ENCODE measurements at places on chromosomes 5 and 9.
A peak's percentile ranks its signal among the peaks of the same experiment; 100 is the strongest.

GRCh38 chr5:129661366-129662035, 86.4 kb upstream of the MINAR2 start:
- no peak for DNase-seq

GRCh38 chr5:75553358-75553757, 41.7 kb downstream of the POLK start:
- no peak for DNase-seq

DNA sequence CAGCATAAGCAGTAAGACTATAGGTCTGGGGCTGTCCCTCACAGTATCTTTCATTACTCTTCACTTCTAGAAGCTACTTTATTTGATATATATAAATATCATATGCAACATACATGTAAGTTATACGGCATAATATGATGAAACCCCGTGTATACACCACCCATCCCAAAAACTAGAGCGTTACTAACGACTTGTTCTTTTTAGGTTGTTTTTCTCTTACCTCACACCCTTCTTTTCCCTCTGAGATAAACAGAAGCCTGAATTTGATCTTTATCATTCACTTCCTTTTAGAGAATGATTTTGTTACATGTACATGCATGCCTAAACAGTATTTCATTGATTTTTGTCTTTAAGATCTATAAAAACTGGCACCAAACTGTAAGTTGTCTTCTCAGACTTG, 3.7 kb downstream of the TRMO start:
- no peak for DNase-seq

DNA sequence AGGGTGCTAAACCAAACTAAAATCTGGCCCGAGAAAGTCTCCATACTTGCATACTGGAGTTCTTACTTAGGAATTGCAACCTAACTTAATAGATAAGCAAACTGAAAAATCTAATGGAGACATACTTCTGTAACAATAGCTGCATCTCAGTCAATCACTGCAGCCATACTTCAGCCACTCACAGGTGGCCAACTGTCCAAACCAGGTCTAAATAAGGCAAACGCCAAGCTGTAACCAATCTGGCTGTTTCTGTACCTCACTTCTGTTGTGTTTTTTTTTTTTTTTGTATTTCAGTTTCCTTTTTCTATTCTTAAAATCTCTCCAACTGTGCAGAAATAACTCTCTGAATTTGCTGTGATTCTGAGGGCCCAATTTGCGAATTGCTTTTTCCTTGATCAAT, 4.4 kb upstream of the NDUFB6 start:
- DNase-seq = no peak

DNA sequence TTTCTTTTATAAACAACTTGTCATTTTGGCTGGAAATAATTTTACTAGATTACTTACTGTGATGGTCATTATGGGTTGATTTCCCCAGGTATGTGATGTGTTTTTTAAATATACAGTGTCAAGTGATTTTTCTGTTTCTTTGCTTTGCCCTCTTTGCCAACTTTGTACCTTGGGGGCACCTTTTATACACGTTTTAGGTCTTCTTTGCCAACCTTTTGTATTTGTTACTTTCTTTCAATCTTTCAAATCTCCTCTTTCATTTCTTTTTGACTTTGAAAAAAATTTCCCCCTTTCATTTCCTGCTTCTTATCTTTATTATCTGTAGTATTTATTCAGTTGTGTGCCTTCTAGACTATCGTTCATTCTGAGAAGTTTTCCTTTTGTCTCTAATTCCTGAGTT, 65.4 kb upstream of the DHFR start:
- DNase-seq = no peak

DNA sequence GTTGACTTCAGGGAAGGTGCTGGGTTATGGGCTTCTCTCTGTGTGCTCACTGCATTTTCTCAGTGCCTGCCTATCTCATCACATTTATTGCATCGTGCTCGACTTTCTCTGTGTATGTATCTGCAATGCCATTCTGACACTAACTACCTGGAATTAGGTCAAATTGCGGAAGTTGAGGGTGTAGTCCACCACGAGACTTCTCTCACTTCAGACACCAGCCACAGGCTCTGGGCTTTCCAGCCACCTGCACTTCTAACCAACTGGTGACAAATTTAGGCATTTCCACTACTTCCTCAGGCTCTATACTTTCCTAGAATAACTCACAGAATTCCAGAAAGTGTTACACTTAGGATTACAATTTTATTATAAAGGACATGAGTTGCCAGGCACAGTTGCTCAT, 188.6 kb upstream of the ZNF608 start:
- no peak for DNase-seq

GRCh38 chr5:107032629-107033028, 638.1 kb downstream of the EFNA5 start:
- no peak for DNase-seq

DNA sequence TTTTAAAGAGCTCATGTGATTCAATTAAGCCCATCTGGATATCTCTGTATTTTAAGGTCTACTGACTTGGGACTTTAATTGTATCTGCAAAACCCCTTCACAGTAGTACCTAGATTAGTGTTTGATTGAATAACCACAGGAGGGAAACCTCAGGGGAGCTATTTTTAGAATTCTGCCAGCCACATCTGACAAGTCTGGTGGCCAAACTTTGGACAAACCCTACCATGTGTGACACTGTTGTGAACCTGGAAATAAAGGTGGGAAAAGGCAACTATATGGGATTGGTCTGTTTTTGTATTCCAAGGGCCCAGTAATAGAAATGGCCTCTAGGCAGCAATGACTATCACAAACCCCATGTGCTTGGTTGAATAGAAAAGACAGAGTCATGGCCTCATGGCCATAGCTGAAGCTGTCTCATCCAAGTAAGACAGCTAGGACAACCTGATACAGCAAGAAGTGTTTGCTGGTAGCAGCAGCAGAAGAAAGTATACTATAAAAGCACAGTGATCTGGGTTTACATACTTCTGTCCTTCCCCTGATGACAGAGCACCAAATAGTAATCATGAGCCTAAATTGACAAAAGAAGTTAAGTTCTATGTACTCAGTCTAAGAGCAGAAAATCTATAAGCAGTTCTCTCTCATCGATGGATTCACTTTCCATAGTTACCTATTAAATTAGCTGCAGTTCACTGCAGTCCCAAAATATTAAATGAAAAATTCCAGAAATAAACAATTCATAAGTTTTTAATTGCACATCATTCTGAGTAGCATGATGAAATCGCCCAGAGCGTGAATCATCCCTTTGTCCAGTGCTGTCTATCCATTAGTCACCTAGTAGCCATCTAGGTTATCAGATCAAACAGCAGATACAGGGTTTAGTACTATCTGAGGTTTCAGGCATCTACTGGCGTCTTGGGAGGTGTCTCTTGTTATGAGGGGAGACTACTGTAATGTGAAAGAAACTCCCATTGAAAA, 189.8 kb downstream of the ARHGAP26 start:
- no peak for DNase-seq

DNA sequence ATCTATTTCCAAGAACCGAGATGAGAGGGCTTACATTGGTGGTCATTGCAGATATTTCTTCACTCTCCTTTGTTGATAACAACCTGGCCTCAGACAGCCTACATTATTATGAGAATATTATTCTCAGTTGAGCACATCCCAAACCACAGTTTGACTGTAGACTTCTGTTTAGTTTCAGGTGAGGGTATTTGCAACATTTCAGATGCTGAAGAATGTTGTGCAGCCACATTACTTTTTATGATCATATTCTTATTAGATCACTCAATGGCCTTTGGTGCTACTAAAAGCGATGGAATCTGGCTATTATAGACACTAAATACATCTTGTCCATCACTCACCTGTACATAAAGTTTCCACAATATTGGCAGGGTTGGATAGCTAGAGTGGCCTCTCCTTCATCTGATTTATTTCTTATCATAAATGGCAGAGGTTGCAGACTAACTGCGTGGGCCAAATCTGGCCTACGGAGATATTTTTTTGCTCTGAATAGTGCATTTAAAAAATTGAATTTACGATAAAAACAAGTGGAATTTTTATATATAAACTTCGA, 26.2 kb upstream of the RICTOR start:
- DNase-seq = no peak

DNA sequence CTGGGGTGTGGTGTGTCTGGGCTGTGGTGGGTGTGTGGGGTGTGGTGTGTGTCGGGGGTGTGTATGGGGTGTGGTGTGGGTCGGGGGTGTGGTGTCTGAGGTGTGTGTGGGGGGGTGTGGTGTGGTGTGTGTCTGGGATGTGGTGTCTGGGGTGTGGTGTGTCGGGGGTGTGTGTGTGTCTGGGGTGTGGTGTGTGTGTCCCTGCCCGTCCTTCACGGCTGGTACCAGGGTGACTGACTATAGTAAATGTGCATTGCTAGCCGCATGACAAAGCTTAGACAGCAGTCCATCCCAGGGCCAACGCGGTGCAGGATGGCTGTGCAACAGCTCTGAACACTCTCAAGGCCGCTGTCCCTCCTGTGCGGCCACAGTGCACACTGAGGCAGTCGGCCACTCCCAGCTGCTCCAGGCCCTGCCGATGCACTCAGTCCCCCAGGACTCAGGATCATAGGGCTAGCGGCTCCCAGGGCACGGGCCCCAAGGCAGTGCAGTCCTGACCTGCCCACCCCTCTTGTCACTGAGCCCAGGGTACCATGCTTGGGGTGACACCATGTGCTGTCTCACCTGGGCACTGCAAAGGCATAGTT, 54.0 kb downstream of the SECISBP2 start:
- no peak for DNase-seq

- peak; percentile 49 for DNase-seq
These were observed 38.4 kb upstream of the PLEKHG4B start for GRCh38 chr5:53381-54174.

DNA sequence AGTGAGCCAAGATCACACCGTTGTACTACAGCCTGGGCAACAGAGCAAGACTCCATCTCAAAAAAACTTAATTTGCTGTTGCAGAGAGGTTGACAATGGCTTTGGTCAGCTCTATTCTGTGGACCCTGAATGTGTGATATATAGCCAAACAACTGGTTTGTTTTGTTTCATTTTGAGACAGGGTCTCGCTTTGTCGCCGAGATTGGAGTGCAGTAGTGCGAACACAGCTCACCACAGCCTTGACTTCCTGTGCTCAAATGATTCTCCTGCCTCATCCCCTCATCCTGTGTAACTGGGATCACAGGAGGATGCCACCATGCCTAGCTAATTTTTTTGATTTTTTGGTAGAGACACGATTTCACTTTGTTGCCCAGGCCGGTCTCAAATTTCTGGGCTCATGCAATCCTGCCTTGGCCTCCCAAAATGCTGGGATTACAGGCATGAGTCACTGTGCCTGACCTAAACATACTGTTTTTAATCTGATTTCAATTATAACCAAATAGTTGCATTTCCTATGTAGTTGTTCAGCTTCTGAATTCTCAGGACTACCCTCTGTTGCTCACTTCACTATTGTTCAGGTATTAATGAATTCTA, 9.8 kb downstream of the RNF183 start:
- no peak for DNase-seq

DNA sequence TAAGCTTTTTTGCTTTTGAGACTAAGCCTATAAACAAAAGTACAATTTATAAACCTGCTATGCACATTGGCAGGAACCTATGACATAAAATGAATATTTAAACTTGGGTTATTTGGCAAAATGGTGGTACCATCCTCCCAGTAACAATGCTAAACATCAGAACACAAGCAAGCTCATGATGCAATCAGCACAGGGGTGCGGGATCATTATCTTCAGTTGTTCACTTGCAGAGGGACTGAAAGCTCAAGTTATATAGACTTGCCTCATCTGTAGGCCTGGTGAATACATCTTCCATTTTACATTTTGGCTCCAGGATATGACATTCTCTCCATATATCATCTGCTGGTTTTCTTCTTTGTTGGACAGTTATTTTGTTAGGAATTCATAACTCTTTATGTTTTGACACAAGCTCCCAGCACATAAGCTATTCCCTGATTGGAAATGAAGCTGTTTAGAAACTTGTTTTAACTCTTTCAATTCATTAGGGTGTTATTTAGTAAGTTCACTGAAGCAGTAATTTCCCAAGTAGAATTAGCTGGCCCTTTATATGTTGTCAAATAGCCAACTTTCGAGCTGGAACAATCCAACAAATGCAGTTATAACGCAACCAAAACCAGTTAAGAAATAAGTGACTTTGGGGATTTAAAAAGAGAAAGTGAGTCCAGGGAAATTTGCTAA, 124.7 kb upstream of the LIFR start:
- DNase-seq = no peak

DNA sequence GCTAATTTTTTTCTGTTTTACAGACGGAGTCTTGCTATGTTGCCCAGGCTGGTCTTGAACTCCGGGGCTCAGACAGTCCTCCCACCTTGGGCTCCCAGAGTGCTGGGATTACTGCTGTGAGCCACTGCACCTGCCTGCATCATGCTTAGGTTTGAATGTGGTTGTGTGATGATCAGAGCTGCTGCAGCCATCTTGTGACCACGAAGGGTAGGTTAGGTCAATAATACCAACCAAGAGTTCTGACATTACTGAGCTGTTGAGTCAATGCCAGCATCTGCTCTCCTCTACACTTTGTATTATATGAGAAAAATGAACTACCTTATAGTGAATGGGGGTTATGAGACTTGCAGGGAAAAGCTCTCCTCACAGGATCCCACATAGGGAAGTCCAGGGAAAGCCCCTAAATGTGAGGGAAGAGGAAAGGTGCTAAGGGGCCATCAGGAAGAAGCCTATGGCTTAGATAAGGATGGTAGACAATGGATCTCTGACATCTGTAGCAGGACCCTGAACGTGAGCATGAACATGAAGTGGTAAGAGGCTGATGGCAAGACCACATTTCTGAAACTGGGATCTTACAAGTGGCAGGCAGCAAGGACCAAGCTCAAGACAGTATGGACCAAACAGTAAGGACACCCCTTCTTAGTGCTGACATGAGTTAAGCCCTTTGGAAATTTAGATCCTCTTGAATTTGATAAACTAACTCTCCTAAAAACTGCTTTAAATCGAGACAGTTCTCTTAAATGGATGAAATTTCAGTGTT, 75.7 kb upstream of the ZNF169 start:
- no peak for DNase-seq

DNA sequence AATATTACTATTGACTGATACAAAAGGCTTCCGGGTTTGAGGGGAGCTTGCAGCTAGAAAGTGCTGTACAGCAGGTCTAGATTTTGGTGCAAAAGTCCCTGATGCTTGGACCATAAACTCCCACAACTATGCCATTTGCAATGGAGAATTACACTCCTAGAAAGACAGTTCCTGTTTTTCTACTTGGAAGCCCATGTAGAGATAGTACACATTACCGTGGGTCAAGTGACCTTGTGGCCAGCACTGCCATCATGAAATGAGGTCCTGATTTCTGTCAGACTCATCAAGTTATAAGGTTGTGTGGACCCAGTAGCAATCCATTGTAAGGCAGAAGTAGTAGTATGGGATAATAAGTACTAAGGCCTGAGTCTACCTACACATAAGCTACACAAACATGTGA, 42.8 kb upstream of the TNFSF8 start:
- DNase-seq = no peak

DNA sequence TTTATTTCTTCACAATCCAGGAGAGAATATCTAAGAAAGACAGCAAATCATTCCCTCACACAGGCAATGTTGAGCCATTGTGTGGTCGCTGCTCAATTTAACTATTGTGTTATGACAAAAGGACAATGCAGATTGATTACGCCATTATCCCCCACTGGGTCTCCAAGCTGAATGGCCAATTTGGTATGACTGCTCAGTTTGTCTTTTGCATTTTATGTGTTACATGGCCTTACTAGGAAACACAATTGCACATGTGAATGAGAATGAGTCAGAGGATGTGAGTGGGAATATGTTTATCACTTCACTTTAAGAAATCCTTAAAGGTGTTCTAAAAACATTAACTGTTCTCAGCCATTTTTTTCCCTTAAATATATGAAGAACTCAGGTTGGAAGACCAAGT, 108.3 kb downstream of the FAM174A start:
- no peak for DNase-seq

- DNase-seq = no peak
These were observed 32.3 kb upstream of the FAM81B start for GRCh38 chr5:95358848-95359247.

All from stimulated activated CD4-positive, alpha-beta T cell treated with anti-CD3 and anti-CD28 coated beads, Interleukin-12 subunit alpha, Interleukin-12 subunit beta, amount 100 ng/mL, for 24 hours (primary cell).